ENCODE measurements at places on chromosomes 2 and 18.

GRCh38 chr18:26468931-26469340 is 79.4 kb downstream of the KCTD1 start:
- DNase-seq: no peak

DNA sequence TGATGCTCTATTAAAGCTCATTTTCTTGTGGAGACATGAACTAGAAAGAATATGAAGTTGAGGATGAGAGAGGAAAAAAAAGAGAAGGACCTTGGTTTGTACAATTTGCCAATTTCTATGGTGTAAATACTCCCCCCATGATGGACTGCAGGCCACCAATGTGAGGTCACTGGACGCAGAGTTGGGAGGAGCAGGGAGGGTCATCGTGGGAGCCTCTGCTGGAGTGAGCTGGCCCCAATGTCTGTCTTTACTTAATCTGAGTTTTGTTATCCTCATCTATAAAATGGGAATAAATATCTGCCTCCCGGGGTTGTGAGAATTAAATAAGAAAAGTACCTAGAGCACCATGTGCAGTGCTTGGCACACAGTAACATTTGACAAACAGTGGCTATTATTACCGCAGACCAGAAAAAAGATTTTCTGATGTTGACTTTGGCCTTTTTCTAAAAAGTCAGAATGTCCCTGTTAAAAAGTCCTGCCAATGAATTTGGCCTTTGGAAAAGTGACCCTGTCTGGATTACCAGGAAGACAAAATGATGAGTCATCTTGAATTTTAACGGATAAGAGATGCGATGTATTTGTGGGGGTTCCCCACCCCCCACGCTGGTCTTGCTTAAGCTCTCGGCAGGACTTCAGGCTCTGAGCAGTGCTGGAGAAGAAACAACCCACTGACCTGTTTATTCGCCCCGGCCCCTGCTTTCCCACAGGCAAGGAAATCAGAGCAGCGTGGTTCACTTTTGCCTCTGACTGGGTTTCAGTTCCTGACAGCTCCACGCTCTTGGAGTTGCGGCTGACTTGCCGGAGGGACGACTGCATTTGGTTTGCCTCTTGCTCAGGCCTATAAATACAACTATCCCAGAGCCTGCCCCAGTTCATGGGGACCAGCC is 50.3 kb upstream of the FOSL2 start:
- DNase-seq: no peak

GRCh38 chr2:196309691-196310090 is 138.3 kb upstream of the STK17B start:
- DNase-seq: no peak

DNA sequence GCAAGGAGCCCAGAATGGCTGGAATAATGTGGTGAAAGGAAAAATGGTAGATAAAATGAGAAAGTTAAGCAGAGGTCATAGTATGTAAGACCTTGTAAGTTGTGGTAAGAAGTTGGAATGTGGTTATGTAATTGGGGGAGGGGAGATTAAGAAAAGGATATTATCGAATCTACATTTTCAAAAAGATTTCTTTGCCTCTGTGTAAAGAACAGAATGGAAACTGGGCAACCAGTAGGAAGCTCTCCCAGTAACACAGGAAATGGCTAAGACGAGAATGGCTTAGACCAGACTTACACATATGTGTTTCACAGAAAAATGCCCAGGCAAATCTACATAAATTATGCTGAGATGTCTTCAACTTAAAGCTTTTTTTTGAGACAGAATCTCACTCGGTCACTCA is 13.2 kb downstream of the MEMO1 start:
- no peak for DNase-seq

GRCh38 chr2:109702250-109702985 is 88.3 kb downstream of the SOWAHC start:
- DNase-seq: no peak

DNA sequence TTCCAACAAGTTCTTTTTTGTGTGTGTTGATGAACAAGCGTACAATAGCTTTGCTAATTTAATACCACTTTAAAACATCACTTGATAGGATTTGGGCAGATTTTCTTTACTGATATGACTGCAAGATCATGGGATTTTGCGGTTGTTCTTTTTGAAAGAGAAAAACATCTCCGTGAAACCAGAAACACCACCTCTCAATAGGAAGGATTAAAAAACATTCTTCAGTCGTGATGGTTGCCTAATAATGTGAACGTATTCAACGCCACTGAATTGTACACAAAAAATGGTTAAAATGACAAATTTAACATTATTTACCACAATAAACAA is 19.3 kb downstream of the RBMS1 start:
- DNase-seq: no peak

- no peak for DNase-seq
Measured at GRCh38 chr2:37471994-37472393, 127.6 kb downstream of the QPCT start.

DNA sequence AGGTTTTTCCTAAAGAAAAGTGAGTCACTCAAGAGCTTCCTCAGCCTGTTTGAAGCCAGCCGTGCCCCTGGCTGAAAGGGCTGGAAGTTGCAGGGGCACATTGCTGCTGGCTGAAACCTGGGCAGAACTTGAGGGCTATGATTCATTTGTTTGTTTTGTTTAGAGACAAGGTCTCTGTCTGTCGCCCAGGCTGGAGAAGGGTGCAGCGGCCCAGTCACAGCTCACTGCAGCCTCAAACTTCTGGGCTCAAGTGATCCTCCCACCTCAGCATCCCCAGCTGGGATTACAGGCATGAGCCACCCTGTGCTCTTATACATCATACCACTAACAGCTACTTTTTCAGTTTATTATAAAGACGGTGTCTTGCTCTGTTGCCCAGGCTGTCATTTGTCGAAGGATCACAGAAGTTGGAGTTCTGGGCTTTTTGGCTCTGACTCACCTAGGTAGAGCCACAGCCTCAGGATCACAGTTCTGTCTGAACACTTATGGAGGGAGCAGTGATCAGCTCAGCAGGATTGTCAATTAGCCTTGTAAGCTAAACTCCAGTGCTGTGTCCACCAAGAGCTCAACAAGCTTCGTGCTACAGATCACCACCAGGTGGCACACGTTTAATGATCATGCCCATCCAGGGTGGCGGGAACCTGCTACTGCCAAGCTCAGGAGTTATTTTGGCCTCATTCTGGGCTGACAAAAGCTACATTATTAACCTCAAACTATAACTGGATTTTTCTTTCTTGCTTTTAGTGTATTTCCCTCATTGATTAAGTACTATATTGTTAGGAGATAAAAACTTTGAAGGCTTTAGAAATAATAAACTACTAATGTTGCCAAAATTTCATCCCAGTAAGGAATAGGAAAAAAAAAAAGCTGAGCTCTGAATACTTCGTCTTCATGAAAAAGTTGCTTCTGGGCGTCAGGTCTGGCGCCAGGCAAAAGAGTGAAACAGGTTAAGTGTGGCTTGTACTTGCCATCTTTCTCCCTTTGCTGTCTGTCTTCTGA is 57.9 kb downstream of the ARHGEF33 start:
- DNase-seq: peak; percentile 55

All from CD4-positive, alpha-beta T cell treated with Interferon gamma for 1 hour (primary cell).